GM12891 (cell line): ENCODE measurements at places on chromosomes 3 and 15.
A peak's percentile ranks its signal among the peaks of the same experiment; 100 is the strongest.

DNA sequence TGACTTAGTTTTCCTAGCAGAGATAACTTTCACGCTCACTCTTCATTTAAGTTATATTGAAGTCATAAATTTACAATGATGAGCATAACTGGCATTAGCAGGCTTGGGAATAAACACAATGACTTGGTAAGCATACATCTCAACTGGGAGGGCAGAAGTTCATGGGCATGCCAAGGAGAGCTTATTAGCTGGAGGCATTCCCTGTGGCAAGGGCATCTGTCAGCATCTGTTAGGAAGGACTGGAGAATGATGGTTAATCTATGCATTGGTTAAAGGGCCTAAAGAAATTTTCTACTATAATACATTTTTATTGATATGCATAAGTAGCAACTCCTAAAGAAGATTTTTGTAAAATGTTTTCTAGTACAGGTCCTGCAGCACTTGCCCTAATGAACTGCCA, 52.4 kb downstream of the NEK11 start:
- DNase-seq: no peak

- peak; percentile 37 for DNase-seq
Measured at GRCh38 chr3:54146506-54147239, 24.3 kb downstream of the CACNA2D3 start.

DNA sequence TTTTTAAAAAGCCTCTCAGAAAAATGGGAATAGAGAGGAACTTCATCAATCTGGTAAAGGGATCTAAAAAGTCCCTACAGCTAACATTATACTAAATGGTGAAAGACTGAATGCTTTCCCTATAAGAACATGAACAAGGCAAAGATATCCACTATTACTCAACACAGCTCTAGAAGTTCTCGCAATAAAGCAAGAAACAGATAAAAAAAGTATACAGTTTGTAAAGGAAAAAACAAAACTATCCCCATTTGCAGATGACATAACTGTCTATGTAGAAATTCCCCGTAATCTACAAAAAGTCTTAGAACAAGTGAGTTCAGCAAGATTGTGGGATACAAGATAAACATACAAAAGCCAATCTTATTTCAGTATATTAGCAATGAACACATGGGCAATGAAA, 15.4 kb downstream of the EDC3 start:
- DNase-seq: no peak

GRCh38 chr15:91308855-91309254, 208.8 kb downstream of the SV2B start:
- DNase-seq: no peak
